Substantia nigra (tissue), 51 donors: ENCODE measurements at places on chromosomes 6 and 20.

- no peak for DNase-seq
Observed at GRCh38 chr20:8073024-8073832, 53.7 kb upstream of the TMX4 start.

- DNase-seq, result no peak
Observed at GRCh38 chr6:108434222-108434621, 126.5 kb upstream of the FOXO3 start.

DNA sequence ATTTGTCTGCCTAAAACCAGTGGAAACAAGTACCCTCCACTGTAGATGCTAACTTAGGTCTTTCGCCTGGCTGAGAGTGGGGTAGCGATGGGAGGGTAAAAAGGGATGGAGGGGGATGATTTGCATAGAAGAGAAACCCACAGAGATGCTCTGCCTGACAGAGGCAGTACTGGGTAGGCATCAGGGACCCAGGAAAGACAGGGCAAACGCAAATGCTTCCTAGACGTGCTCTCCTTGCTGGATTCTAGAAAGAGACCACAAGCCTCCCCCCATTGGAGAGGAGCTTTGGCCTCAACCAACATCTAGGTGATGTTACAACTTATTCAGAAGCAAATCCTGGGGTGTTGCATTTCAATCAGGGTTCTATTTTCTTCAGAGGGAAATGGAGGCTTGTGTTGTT is 3.2 kb downstream of the OLIG3 start:
- no peak for DNase-seq

DNA sequence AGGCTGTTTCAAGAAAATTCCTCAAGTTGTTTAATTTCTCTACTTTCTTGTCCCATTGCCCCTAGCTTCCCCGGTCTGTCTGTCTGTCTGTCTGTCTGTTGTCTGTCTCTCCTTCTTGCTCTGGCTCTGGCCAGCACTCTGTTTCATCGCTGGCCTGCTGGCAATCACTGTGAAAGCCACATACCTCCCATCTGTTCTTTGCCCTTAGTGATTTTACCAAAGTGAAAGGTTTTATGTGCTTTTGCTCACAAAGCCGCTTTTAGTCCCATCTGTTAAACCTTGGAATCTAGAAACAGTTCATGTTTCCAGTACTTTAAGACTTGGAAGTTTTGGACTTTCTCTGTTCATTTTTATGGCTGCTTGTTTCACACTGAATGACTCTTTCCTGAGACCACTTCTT is 87.8 kb upstream of the EXOC2 start:
- no peak for DNase-seq

- no peak for DNase-seq
Observed at GRCh38 chr6:154909311-154909710, 85.8 kb upstream of the TIAM2 start.

- DNase-seq, result no peak
Observed at GRCh38 chr6:34543421-34543820, 12.7 kb downstream of the SPDEF start.
